ENCODE measurements at places on chromosomes 1 and 21.

DNA sequence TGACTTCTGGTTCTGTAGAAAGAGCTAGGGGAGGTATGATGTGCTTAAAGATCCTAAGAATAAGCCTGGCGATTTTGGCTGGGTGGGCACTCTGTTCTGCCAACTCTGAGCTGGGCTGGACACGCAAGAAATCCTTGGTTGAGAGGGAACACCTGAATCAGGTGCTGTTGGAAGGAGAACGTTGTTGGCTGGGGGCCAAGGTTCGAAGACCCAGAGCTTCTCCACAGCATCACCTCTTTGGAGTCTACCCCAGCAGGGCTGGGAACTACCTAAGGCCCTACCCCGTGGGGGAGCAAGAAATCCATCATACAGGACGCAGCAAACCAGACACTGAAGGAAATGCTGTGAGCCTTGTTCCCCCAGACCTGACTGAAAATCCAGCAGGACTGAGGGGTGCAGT is 93.3 kb downstream of the PAPPA2 start:
- DNase-seq, result no peak

DNA sequence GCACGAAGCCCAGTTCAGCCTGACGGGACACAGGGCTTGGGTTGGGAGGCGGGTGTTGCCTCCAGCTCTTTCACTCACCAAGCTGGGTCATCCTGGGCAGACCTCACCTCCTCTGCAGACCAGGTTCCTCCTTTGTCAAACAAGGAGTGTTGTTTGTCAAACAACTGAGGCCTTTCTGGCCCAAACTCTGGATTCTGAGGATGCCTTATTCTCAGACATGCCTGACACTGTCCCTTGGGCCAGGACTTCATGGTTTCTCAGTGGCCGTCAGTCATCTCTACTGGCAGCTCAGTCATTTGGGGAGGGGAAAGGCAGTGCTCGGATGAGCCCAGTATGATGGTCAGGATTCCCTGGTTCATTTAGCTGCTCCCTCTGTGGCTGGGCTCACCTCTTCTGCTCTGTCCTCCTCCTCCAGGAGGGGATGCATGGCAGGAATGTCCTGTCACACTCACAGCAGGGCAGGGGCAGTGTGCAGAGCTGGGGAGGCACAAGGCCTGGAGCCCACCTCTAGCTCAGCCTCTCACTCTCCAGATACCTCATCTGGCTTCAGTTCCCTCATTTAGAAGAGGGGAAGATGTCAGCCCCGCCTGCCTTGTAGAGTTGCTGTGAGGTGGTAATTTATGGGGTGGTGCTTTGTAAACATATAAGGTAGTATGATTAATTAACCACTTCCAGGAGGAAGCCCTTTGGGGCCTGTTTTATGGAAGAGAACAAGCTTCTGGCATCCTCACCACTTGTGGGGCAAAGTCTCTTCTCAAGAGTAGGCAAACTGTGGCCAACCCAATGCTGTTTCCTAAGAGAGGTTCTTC is 20.6 kb downstream of the SLC2A1 start:
- DNase-seq, result no peak

- peak; percentile 52 for DNase-seq
These were observed 10.0 kb downstream of the LRRC53 start for GRCh38 chr1:74502432-74502831.

DNA sequence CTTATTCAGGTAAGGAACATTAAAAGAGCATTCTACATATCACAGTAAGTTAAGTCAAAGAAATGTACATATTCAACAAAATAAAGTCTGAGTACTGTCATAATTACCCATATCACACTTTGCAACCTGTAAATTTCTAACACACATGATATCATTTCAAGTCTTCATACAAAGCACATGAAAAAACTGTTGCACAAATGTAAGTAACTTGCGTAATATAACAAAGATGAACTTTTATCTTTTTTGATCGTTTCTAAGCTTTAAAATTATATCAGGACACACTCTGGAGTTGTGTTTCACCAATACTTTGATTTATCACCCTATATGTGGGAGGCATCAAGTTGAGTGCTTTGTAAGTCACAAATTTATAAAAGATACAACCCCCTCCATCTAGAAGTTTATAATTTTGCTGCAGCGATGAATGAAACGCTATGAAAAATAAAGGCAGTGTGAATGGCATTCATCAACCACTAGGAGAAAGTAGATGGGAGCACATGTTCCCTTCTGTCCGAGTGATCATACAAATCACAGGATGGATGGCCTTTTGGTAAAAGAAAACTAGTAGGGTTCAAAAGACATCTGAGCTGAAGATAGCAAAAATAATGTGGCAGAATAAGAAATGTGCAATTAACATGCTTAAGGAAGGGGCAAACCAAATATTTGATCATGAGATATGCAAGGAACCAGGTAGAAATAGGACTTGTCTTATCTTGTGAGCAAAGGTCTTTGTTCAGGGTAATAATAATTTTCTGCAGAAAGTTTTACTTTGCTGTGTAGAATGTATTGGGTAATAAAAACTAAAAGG is 27.5 kb downstream of the NRIP1 start:
- DNase-seq, result no peak

DNA sequence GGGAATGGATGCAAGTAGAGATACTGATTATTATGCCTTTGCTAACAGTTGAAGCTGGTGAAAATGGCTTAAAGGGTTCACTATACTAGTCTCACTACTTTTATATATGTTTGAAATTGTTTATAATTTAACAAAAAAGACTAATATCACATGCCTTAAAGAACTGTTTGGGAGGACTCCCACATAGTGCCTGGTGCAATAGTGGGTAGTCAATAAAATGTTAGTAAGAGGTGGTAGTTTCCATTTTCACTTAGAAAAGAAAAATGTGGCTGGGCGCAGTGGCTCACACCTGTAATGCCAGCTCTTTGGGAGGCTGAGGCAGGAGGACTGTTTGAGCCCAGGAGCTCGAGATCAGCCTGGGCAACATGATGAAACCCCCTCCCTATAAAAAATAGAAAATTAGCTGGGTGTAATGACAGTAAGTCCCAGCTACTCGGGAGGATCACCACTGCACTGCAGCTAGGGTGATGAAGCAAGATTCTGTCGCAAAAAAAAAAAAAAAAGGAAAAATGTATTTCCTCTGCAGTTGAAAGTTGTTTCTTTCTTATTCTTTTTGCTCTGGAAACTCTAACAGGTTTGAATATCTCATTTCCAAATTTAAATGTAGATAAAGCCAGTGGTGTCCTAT is 24.5 kb downstream of the C21orf91 start:
- no peak for DNase-seq

- DNase-seq, result peak; percentile 97
These were observed 33.8 kb downstream of the DUSP10 start for GRCh38 chr1:221708076-221708571.

GRCh38 chr1:56506951-56507491 is 72.3 kb downstream of the PLPP3 start:
- DNase-seq, result no peak

DNA sequence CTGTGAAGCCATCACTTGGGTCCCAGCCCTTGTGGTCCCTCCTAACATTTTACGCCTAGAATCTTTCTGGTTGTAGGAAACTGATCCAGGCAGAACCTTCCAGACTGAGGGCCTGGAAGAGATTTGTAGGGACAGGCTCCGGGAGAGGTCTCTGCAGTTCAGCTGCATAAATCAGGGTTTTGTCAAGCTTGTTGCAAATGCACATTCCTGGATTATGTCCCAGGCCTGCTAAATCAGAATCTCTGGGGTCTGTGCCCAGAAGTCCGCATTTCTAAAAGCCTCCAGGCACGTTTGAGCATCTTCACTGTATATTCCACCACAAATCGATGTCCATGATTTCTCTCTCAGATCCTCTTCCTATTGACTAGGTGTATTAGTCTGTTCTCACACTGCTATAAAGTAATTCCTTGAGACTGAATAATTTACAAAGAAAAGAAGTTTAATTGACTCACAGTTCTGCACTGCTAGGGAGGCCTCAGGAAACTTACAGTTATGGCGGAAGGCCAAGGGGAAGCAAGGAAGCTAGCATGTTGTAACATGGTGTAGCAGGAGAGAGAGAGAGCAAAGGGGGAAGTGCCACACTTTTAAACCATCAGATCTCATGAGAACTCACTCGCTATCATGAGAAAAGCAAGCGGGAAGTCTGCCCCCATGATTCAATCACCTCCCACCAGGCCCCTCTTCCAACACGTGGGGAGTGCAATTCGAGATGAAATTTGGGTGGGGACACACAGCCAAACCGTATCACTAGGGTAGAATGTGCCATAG is 1.2 kb upstream of the FHAD1 start:
- DNase-seq, result peak; percentile 82

- DNase-seq, result peak; percentile 32
These were observed 20.5 kb downstream of the KCNC4 start for GRCh38 chr1:110230381-110231199.

- DNase-seq, result no peak
These were observed 91.0 kb downstream of the KCNT2 start for GRCh38 chr1:196517193-196517592.

DNA sequence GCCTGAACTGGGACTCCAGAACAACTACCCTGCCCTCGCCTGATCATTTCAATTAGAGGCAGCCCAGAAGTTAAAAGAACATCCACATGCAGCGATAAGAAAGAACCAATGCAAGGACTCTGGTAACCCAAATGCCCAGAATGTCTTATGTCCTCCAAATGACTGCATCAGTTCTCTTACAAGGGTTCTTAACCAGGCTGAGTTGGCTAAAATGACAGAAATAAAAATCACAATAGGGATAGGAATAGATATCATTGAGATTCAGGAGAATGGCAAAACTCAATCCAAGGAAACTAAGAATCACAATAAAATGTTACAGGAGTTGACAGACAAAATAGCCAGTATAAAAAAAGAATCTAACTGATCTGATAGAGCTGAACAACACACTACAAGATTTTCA is 80.1 kb upstream of the PTGFR start:
- peak; percentile 21 for DNase-seq

- no peak for DNase-seq
These were observed 7.3 kb downstream of the NID1 start for GRCh38 chr1:236057546-236057945.

DNA sequence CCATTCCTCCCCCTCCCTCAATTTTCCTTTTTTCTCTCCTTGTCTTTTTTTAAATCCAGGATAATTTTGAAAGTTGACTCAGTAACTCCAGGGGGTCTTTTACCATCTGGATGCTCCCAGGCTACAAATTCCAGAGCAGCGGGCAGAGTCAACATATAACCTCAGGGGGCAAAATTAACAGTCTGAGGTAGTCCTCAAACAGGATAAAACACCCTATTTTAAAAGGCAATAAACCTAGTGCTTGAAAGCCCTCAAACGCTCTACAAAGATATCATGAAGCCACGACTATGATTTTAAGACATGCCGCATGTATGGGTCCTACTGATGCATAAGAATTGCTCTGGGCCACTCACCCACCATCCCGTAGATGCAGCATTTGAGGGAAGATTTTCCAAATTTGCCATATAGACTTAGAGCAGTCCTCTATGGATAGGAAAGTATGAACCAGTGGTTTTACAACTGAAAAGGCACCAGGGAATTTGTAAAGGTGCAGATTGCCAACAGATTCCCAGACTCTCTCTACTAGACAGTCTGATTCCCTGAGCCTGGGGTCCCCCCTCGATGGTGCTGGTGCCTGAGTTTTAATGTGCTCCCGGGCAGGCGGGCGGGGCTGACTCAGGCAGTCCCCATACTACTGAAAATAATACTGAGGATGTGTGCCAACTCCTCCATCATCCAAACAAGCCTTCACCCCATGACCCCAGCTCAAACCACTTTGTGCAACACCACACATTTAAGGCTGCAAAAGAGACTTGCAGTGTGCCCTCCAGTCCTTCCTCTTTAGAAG is 37.2 kb downstream of the PTPN14 start:
- peak; percentile 60 for DNase-seq

Measured in amniotic epithelial cell (primary cell).